ENCODE measurements at places on chromosomes 12 and 14.

DNA sequence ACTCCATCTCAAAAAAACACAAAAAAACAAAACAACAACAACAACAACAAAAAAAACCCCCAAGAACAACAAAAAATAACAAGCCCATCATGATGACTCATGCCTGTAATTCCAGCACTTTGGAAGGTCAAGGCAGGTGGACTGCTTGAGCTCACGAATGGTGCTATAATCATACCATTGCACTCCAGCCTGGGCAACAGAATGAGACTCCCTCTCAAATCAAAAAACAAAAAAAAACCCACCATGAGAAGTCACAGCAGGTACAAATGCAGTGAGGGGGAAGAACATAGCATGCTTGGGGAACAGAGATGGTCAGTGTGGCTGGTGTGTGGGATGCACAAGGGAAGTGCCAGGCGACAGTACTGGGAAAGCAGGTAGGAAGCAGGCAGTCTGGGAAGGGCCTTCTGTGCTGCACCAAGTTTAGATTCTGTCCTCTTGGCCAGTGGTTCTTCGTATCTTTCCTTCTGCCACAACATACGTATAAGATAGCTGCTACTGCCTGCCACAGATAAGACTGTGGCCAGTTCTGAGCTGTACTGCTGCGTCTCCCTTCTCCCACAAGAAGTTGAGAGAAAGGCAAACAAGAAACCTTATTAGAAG lies 28.0 kb downstream of the ATG14 start:
- no peak for DNase-seq

- no peak for DNase-seq
Observed at GRCh38 chr14:106044949-106045596, 518.7 kb downstream of the TMEM121 start.

- no peak for DNase-seq
Observed at GRCh38 chr14:62532181-62532580, 513.1 kb downstream of the KCNH5 start.

- DNase-seq = no peak
Observed at GRCh38 chr12:10249690-10250455, 37.2 kb downstream of the GABARAPL1 start.

GRCh38 chr12:121966959-121967358 lies 48.6 kb downstream of the CFAP251 start:
- no peak for DNase-seq

DNA sequence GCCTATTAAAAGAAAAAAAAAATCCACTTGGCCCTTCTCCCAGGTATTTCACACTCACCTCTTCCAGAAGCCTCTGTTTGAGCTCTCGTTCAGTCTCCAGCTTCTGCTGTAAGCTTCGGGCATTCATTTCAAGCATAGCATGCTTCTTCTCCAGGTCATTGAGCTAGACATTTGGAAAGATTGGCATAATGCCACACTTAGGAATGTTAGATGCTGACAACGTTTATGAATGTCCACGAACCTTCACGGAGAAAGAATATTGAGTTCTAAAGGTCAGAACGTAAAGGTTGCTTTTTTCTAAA lies 60.5 kb downstream of the PRKAB1 start:
- no peak for DNase-seq

GRCh38 chr12:91978143-91978542 lies 167.5 kb downstream of the BTG1 start:
- no peak for DNase-seq

GRCh38 chr12:69689638-69690037 lies 9.5 kb downstream of the BEST3 start:
- DNase-seq = no peak

DNA sequence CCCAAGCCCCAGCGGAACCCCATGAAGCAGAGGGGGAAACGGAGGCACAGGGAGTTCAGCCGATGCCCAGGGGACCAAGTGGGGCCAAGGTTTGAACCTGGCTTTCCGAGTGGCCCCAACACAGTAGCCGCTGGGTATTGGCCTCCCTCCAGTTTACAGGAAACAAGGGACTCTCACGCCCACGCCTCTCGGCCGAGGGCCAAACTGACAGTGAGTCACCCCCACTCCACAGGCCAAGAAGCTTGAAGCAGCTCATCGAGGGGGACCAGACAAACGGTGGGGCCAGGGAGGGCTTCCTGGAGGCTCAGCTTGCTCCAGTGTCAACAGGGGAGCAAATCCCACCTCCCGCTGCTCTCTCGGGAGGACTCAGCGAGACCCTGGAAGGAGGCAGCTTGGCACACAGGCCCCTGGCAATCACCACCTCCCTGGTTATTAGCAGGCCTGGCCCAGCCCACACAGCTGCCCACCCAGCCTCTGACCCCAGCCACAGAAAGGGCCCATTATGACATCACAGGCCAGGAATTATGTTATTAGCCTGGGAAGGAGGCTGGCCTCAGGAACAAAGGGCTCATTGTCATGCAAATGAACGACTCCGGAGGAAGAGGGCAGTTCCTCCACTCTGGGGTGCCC lies 54.6 kb downstream of the NCOR2 start:
- peak; percentile 64 for DNase-seq

- DNase-seq = no peak
Observed at GRCh38 chr12:2358986-2359658, 306.3 kb downstream of the CACNA1C start.

- DNase-seq = no peak
Observed at GRCh38 chr14:63387711-63388110, 69.0 kb upstream of the GPHB5 start.

DNA sequence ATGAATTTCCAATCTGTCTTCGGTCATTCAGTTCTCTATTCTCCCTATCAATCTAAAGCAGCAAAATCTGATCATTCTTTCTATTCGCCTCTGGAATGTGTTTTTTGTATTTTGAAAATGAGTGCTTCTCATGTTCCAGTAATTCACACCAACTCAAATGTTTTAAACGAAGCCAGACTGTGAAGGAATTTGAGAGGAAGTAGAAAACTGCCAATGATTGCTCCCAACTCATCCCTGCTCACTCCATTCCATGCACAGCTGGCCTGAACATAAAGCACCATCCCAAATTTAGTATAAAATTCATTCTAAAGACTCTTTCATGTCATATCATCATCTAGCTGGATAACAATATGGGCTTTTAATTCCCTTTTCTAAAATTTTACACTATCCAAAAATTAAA lies 123.8 kb downstream of the DUSP6 start:
- no peak for DNase-seq

DNA sequence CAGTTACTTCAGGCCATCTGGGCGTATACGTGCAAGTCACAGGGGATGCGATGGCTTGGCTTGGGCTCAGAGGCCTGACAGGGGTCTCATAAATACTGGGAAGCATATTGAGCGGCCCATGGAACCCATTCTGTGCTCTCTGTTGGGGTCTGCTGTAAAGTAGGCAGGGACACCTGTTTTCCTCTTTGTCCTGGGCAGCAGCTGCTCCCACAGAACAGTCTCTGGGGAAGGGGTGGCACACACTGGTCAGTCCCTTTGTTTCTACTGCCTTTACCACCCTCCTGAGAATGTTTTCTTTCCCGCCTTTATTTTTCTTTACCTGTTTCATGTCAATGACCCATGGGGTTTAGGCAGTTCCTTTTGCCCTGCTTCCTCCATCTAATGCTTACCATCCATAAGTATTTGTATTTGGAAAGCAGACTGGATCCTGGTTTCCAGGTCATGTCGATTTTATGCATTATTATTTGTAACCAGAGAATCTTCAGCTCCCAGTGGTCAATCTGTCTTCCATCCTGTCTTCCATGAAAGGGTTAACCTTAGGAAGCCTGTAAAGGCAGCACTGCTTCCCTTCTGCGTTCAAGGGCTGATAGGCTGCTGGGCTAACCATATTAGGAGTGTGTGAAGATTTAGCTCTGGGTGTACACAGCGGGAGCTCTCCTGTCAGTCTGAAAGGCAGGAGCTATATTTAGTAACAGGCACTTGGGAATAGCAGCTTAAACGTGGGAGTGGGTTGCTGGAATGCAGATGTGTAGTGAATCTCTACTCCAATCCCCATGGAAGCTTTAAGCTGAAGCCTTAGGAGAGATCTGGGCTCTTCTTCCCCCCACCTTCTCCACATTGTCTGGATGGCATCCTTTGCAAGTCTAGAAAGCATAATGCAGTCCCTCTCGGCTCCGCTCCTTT lies 124.0 kb downstream of the DYRK2 start:
- no peak for DNase-seq

DNA sequence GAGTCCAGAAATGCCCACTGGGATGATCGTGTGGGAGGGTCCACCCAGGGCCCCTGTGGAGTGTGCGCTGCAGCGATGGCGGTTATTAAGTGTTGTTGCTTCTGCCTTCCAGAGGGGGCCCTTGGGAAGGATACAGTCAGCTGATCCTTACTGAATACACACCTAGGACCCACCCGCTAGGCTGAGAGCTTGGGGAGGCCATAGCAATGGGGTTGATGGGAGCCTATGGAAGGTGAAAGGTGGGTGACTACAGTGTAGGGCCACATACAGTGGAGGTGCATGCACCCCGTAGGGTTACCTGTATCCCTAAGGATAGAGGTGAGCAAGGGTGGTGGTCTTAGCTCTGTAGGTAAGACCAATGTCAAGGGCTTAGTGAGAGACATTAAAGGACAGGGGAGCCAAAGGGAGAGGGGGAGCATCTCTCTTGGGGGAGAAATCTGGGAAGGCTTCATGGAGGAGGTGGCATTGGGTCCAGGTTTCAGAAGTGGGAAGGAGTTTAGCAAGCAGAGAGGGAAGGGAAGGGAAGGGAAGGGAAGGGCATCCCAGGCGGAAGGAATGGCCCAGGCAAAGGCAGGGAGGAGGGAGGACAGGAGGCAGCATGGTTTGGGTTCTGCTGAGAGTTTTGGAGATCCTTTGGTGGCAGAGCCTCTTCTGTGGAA lies 73.1 kb upstream of the RIN3 start:
- DNase-seq = no peak

- DNase-seq = no peak
Observed at GRCh38 chr12:78164154-78164553, 333.5 kb downstream of the NAV3 start.

GRCh38 chr14:89032086-89032649 lies 207.7 kb downstream of the TTC8 start:
- no peak for DNase-seq

DNA sequence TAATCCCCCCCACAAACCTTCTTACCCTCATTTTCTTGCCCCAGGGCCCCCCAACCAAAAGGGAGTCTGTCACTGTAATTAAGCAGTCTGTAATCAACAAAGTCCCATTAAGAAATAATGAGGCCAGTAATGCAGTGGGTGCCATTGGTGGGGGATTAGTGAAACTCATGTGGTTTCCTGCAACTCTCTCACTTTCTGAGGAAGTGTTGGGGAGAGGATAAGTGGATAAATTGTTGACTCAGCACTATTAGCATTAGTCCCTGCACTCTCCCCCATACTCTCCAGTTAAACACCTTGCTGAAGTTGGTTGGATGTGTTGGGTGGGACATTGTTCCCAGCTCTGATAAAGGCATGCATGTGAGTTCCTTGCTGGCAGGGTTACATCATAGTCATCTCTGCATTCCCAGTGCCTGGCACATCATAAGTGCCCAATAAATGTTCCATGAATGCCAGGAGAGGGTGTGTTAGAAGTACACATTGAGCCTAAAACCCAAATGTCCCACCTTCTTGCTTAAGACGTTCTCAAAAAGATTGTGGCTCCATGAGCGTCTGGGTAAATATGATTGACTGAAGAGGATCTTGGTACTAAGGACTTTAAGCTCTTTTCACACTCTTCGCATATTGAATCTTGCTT lies 45.8 kb upstream of the HOXC13 start:
- DNase-seq = no peak

- no peak for DNase-seq
Observed at GRCh38 chr12:122870163-122870842, 25.6 kb downstream of the VPS37B start.

- no peak for DNase-seq
Observed at GRCh38 chr12:92556637-92557421, 146.0 kb upstream of the PLEKHG7 start.

DNA sequence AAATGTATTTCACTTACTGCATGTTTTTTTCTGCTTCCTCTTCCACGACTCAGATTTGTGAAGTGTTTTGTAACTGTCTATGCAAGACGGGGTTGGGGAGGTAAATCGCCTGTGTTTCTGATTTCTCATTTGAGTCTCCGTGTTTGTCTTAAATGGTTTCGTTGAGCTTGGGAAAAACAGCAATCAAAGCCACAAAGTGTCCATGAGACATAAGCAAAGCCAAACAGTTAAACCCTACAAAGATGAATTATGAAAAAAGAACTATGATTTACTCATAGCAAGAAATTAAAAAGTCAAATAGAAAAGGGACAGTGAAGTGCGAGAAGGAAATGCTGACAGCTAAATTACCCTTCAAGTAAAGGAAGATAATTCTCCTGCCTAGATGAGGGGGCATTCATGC lies 164.3 kb upstream of the TMPO start:
- DNase-seq = no peak

DNA sequence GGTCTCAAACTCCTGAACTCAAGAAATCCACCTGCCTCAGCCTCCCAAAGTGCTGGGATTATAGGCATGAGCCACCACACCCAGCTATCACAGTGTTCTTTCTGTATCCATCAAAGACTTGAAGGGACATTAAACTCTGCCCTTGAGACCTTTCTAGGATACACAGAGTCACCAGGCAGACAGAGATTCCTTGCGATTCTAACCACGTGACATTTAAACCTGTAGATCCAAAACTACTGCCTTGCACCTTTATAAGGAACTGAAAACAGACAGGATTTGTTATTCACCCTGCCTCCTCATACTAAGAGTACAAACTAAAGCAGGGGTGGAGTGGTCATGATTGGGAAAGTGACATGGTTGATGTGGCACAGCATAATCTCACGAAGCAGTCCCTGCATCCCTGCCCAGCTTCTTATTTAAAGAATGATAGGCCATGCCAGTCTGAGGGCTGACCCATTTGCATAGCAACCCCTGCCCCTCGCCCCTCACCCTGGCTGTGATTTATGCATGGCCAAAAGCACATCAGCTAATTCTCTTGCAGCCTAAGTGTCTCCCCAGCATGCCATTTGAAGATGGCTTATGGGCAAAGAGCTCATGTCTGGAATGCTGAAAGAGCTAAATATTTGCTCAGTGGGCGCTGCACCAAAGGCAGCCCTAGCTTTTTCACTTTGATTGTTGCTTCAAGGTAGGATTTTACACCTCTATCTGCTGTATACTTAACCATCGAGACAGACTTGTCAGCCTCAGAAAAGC lies 43.2 kb upstream of the MYBPC1 start:
- no peak for DNase-seq

- no peak for DNase-seq
Observed at GRCh38 chr14:103581954-103582703, 19.4 kb downstream of the COA8 start.

DNA sequence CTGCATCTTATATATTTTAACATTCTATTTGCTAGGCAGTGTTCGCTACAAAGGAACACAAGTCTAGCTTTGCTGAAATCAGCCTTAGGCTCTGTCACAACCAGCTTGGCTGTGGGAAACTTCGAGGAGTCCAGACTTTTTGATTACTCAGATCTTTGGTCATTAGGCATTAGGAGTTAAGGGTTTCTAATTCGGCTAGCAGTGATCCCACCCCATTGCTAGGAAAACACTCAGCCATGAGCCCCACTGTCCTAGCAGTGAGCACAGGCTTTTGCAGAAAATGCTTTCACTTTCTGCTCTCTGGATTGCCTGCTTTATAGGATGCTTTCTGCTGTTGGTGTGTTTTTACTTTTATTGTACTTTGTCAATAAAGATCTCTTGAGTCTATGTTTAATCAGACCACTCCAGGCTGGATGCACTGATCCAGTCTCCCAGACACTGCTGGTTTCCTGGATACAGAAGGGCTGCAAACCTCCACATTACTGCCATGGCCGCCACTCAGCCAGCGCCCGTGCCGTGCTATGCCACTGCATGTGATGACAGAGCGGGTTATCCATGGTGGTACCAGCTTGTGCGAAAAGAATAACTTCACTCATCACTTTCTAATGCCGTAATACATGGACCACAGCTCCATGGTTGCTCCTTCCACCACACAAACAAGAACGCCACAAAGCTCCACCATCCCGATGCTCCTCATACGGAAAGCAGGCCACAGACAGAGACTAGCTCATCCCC lies 41.0 kb upstream of the PYGL start:
- DNase-seq = no peak

Data from hindlimb muscle (tissue), 1 donor.